ENCODE measurements at places on chromosomes 16 and 17.

DNA sequence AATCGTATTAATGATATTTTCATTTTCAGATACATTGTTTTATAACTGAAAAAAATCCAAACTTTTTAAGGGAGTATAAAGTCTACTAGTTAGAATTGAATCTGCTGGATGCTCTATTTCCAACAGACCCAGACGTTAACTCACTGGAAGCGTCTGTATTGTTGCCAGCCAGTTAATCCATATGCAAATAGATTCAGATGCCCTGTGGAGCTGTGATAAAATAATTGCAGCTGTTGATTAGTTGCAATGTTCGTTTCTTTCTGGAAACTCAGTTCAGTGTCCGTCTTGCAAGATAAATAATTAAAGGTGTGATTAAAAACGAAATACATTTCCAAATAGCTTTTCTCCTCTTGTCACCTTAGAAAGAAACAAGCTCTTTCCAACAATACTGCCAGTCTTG is 5.1 kb upstream of the GNA13 start:
- H3K27ac ChIP-seq, result no peak overlapping the region
- peaks cover 5% of the 10 kb centered on the region for H3K4me1 ChIP-seq
- no peaks in the 10 kb centered on the region for H3K27me3 ChIP-seq
- no peak overlapping the region for H3K4me3 ChIP-seq
- no peak for DNase-seq
- H3K36me3 ChIP-seq, result no peaks in the 10 kb centered on the region

- peak overlapping the region; percentile 66 for H3K4me3 ChIP-seq
- no peaks in the 10 kb centered on the region for H3K36me3 ChIP-seq
- H3K27me3 ChIP-seq, result no peaks in the 10 kb centered on the region
- DNase-seq, result no peak
- H3K27ac ChIP-seq, result peak overlapping the region; percentile 92
These were observed 668 bp downstream of the JUP start for GRCh38 chr17:41785859-41786226.

DNA sequence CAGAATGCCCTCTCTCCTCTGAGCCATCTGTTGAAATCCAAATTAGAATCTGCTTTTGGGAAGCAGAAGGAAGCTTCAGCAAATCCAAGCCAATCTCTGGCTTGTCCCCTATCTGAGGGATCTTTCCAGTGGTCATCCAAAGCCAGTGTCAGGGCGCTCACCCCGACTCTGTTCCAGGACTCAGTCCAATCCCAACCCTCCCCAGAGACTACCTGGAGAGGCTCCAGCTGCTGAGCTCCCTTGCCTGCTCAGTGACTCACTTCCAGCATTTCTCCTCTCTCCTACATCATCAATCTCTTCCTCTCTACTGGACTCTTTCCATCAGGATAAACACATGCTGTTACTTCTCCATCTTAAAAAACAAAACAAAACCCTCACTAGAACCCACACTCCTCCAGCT is 2.4 kb downstream of the MATCAP1 start:
- peaks cover 8% of the 10 kb centered on the region for H3K4me1 ChIP-seq
- H3K27me3 ChIP-seq, result peaks cover 58% of the 10 kb centered on the region
- no peak overlapping the region for H3K4me3 ChIP-seq
- DNase-seq, result no peak
- H3K36me3 ChIP-seq, result no peaks in the 10 kb centered on the region
- H3K27ac ChIP-seq, result no peak overlapping the region

DNA sequence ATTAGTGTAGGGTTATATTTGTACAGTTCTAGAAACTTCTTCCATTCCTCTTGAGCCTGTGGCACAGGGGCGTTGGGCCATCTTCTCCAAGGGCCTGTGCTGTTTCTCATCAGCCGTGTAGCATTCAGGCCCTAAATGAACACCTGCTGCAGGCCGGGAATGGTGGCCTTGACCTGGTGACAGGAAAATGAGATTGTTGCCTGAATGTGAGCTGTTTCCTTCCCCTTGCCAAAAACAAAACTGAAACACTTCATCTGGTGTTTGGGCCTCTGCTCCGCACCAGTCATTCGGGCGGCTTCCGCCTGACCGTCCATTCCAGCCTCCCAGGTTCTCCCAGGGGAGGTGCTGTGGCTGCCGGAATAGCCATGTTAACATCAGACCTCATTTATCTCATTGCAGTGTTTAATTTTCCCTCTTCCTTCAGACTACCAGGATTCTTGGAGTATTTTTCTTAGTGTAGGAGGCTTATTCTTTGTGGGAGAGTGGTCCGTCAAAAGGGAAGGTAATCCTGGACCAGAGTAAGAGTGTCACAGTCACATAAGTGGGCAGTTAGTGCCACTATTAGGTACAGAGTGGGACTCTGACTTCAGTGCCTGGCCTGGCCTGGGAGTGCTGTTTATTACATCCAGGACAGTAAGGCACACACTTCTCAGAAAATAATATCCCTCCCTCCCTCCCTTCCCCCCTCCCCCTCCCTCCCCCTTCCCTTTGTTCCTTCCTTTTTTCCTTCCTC is 61.9 kb downstream of the WWP2 start:
- H3K27me3 ChIP-seq, result no peaks in the 10 kb centered on the region
- H3K4me1 ChIP-seq, result peaks cover 5% of the 10 kb centered on the region
- no peak overlapping the region for H3K27ac ChIP-seq

DNA sequence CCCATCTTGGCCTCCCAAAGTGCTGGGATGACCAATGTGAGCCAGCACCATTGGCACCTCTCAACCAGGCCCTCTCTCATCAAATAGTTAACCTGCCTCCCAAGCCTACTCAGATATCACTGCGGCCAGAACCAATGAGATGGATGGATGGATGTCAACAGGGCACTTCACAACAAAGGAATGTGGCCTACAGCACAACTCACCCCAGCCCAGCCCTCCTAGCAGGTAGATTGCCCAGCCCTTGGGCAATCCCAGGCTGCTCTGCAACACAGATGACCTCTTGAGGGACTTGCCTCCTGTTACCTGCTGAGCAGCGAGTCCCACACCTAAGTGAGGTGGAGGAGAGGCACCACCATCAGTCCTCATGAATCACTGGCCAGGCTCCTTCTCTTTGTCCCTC is 22.6 kb upstream of the KIFC3 start:
- no peak overlapping the region for H3K4me3 ChIP-seq
- no peaks in the 10 kb centered on the region for H3K4me1 ChIP-seq
- no peak for DNase-seq
- H3K27me3 ChIP-seq, result no peaks in the 10 kb centered on the region
- no peaks in the 10 kb centered on the region for H3K36me3 ChIP-seq

- H3K4me1 ChIP-seq, result no peaks in the 10 kb centered on the region
- H3K27ac ChIP-seq, result no peak overlapping the region
- DNase-seq, result no peak
- H3K36me3 ChIP-seq, result peaks cover 59% of the 10 kb centered on the region
- no peaks in the 10 kb centered on the region for H3K27me3 ChIP-seq
These were observed 66.8 kb downstream of the HS3ST3A1 start for GRCh38 chr17:13534946-13535345.

DNA sequence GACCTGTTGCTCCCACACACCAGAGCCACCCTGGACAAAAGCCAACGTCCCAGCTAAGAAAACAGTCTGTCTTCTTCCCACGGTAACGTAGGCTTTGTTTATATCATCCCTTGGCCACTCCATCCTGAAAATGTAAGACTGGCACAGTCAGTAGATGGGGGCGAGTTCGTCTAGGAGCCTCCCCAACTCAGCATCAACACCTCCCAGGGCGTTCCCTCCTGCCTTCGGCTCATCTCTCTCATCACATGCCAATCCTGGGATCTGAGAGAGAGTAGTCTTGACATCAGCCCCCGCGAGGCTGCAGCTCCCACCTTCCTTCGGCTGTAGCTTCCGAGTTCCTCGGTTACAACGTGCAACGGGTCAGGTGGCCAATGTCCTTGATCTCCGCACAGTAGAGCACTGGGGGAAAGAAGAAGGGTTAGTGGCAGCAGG is 894 bp downstream of the RNF227 start:
- H3K36me3 ChIP-seq, result peaks cover 25% of the 10 kb centered on the region
- H3K4me3 ChIP-seq, result peak overlapping the region; percentile 88
- peak overlapping the region; percentile 92 for H3K27ac ChIP-seq
- H3K27me3 ChIP-seq, result peaks cover 11% of the 10 kb centered on the region

DNA sequence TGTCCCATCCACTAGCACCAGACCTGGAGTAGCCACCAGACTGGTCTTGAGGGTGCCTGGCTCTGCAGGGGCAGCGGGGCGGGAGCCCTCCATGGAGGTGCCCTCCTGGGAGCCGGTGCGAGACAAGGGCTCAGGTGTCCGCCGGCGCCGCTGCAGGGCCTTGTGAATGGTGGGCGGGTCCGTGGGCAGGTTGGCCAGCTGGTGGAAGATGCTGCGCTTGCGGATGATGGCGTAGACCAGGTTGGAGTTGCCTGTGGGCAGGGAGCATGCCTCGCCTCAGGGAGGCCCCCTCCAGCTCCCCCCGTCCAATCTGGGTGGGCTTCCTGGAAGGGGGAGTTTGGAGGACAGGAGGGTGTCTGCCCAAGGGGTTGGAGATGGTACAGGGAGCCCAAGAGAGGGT is 18.4 kb downstream of the OTOP3 start:
- no peak overlapping the region for H3K27ac ChIP-seq
- H3K4me3 ChIP-seq, result no peak overlapping the region
- H3K27me3 ChIP-seq, result no peaks in the 10 kb centered on the region
- H3K4me1 ChIP-seq, result no peaks in the 10 kb centered on the region
- no peak for DNase-seq
